ENCODE measurements at places on chromosomes 7 and 10.

- no peak for DNase-seq
Observed at GRCh38 chr10:3648576-3648975, 136.4 kb downstream of the KLF6 start.

GRCh38 chr7:25558605-25559004 is 330.3 kb upstream of the NPVF start:
- no peak for DNase-seq

DNA sequence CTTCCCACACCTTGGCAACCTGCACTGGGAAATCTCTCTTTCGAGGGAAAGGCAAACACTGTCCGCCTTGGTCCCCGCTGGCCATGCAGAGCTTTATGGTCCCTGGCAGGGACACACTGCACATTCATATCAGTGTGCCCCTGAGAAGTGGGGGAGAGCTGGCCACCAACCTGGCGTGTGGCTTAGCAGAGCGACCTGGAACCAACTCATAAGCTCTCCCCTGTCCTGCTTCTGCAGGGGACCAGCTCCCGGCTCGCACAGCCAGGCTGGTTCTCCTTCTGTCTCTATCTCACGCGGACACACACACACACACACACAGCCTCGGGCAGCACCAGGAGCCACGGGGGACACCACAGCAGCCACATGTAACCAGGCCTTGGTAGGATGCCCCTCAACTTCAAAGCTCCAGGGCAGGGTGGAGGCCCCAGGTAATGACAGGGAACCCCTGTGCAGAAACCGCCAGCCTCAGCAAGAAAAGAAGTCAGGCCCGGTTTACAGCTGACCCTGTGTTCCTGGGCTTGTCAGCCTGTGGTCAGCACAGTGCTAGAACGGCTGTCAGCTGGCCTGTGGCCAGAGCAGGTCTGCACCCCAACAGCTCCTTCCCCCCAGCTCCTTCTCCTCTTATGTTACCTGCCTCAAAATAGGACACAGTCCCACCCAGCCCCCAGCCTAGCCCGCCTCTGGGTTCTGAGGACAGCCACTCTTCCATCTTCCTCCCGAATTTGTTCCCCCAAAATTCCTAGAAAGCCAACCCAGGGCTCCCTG is 69.3 kb downstream of the OAT start:
- DNase-seq: no peak

DNA sequence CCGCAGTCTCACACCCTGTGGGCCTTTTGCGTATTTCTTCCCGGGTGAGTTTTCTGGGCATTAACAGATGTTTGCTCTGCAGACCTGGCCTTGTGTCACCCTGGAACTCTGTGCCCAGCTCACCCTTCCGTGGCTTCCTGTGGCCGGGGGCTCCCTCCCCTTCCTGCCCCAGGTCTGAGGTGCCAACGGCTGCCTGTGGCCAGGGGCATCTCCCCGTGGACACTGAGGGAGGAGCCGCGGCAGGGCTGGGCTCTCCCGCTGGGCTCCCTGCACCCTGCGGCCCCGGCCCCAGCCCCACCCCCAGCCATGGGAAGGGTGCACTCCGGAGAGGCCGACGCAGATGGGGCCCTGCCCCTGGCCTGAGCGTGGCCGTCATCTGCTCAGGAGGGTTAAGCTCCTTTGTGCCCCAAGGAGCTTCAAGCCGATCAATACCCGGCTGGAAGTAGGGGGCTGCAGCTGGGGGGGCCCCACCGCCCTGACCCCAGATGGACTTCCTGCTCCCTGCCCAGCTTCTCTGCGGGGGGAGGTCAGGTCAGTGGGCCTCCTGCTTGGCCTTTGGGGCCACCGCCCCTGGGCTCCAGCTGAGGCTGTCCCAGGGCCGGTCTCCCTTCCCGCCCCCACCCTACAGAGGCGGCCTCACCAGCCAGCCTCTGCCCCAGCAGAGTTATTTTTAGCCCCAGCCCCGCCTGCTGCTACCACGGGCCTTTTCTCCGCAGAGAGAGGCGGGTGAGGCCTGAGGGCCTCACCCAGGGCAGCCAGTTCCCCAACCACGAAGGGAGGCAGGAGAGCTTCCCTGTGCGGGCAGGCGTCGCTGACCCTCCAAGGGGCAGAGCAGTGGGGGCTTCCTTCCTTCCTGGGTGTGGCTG is 24.2 kb downstream of the PWWP2B start:
- DNase-seq: no peak

DNA sequence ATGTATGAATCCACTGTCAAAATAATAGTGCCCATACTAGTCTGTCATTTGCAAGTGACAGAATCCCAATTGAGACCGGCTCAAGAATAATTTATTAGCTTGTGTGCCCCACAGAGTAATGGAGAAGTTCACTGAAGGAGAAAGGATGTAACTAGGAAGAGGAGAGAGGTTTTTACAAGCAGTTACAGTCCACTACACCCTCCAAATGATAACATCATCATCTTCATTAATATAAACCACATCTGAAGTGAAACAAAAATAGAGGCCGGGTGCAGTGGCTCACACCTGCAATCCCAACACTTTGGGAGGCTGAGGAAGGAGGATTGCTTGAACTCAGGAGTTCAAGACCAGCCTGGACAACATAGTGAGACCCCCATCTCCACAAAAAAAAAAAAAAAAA is 226.8 kb downstream of the SKIDA1 start:
- no peak for DNase-seq

- DNase-seq: no peak
Observed at GRCh38 chr7:137881607-137882260, 35.0 kb upstream of the DGKI start.

- no peak for DNase-seq
Observed at GRCh38 chr10:29663718-29664117, 28.9 kb upstream of the SVIL start.

Data from NCI-H748 treated with DMSO at 0.1 percent for 48 hours (cell line).